Stimulated activated CD8-positive, alpha-beta memory T cell treated with anti-CD3 and anti-CD28 coated beads, Interleukin-4, amount 100 ng/mL, for 1 hour (primary cell): ENCODE measurements at places on chromosomes 4 and X.

- DNase-seq = no peak
These were observed 2.4 kb downstream of the ZNF275 start for GRCh38 chrX:153336121-153336894.

DNA sequence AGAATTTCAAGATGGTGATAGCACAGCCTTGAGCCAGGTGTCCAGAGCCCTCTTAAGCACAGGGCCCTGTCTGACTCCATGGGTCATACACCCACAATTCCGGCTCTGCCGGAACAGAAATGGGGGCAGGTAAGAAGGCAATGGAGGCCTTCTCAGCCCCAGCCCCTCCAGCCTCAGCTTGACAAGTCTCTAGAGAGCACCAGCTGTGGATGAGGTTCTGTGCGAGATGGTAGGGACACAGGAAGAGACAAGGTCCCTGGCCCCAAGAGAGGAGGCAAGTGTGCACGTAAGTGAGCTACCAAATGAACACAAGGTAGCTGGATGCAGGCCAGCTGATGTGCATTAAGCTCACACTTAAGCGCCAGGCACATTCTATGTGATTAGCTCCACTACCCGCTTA lies 2.4 kb upstream of the PRRG3 start:
- DNase-seq = no peak

DNA sequence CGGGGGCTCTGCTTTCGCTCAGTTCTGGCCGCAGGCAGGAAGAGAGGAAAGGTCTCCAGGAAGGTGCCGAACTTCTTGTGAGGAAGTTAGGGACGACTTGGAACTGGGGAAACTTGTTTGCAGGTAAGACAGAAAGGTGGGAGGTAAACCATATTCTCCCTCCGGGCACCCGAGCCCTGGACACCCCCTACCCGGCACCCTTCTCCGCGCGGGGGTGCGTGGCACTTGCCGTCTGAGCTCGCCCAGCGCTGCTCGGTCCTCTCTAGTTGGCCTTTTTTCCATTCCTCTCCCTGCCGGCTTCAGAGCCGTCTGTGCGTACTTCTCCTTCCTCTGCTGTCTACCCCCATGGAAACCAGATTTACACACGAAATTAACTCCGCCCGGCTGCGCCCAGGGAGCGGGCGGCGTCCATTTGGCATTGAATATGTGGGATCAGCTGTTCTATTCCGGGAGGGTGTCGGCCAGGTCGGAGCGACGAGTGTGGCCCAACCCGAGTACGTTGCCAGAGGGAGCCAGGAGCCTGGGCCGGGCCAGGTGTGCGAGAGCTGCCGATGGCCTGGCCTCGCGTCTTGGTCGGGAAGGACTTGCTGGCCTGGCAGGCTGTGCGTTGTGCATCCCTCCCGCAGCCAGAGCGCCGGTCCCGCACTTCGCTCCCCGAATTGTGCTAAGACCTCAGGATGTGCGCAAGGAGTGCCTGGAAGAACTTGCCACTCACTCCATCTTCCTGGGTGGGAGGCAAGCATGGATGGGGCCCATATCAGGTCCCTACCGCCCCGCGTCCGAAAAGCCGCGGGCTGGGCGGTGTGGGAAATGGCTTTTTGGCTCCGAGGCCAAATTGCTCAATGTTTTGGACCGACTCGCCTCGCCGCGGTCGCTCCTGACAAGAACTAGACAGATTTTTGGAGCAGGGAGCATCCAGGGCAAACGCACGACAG lies 1.7 kb downstream of the PDGFRA start:
- no peak for DNase-seq

DNA sequence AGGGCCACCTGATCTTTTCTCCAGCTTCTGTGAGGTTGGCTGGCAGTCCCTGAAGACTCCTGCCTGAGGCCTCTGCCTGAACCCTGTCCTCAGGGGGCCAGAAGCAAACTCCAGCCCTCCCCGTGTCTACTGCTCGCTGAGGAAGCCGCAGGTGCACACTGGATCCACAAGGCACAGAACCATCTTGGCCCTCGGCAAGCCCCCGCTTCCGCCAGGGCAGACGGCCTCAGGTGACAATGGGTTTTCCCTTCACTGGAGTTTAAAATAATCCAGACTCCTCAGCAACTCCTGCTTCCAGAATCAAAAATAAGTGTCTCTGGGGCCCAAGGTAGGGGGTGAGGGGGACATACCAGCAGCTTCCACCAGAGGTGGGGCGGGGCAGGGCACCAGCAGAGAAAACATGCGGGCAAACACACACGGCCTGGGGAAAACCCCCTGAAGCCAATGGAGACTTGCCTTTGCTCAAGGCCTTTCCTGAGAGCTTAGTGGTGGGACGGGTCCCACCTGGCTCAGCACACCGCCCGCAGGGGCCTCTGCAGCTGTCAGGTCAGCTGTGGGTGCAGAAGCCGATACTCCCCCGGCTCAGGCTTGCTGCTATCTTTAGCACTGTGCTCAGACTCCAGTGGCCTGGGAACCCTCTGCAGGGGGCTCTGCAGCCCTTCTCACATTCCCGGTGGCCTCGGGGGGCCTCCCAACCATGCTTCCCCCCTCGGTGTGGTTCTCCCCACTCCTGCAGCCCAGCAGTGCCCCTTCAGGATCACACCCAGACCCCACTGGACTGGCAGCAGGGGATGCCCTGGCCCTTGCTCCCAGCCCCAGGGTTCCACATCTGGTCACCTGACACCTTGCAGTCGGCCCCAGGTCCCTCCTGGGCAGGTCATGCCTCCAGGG lies 1.9 kb downstream of the MYL5 start:
- DNase-seq = no peak

GRCh38 chrX:38102875-38103274 lies 96.5 kb downstream of the SYTL5 start:
- no peak for DNase-seq

GRCh38 chr4:171308661-171309060 lies 504.5 kb upstream of the GALNTL6 start:
- DNase-seq = no peak

DNA sequence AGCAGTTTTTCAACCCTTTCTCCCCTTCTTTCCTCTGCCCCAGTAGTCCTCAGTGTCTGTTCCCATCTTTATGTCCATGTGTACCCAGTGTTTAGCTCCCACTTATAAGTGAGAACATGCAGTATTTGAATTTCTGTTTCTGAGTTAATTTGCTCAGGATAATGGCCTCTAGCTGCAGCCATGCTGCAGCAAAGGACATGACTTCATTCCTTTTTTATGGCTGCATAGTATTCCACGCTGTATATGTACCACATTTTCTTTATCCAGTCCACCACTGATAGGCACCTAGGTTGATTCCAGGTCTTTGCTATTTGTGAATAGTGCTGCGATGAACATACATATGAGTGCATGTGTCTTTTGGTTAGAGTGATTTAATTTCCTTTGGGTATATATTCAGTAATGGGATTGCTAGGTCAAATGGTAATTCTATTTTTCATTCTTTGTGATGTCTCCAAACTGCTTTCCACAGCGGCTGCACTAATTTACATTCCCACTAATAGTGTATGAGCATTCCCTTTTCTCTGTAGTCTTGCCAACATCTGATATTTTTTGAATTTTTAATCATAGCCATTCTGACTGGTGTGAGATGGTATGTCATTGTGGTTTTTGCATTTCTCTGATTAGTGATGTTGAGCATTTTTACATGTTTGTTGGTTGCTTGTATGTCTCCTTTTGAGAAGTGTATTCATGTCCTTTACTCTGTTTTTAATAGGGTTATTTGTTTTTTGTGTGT lies 54.6 kb upstream of the ANK2 start:
- no peak for DNase-seq

- no peak for DNase-seq
These were observed 87.2 kb upstream of the MCF2 start for GRCh38 chrX:139795196-139795595.

GRCh38 chr4:107147873-107148272 lies 111.8 kb upstream of the DKK2 start:
- DNase-seq = no peak

- no peak for DNase-seq
These were observed 2.0 kb upstream of the FATE1 start for GRCh38 chrX:151713849-151714248.

DNA sequence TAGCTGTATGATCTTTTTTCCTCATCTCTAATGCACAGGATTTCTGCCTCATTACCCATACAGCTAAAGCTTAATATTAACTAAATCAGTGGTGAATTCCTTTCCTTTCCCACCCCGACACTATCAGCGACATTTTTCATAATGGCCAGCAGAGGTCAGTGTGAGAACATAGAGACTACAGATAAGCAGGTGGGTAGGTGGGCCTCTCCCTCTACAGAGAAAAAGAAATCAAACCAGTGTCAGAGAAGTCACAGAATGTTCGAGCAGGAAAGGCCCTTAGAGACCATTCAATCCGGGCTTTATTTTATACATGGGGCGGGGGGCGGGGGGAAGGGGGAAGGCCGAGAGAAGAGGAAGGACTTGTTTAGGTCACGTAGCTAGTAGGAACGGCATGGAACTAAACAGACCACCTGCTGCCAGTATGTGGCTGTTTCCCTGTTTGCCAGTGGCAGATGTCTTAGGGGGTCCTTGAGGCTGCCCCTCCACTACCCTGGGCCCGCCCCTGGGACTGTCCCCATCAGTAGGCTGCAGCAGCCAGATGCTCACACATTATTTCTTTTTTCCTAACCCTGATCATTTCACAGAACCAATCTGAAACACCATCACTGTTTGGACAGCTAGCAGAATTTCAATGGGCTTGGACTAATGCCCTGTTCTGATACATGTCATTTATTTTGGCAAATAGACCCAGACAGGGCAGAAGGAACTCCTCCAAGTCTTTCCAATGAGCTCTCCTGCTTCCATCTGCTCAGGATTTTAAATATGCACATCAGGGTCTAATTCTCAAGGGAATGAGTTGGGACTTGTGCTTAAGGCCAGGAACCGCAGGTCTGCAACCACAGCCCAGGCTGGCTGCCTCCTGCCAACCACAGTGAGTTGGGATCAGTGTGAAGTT lies 133.4 kb downstream of the ATG4A start:
- no peak for DNase-seq
